ENCODE measurements at places on chromosomes 3 and 15.

DNA sequence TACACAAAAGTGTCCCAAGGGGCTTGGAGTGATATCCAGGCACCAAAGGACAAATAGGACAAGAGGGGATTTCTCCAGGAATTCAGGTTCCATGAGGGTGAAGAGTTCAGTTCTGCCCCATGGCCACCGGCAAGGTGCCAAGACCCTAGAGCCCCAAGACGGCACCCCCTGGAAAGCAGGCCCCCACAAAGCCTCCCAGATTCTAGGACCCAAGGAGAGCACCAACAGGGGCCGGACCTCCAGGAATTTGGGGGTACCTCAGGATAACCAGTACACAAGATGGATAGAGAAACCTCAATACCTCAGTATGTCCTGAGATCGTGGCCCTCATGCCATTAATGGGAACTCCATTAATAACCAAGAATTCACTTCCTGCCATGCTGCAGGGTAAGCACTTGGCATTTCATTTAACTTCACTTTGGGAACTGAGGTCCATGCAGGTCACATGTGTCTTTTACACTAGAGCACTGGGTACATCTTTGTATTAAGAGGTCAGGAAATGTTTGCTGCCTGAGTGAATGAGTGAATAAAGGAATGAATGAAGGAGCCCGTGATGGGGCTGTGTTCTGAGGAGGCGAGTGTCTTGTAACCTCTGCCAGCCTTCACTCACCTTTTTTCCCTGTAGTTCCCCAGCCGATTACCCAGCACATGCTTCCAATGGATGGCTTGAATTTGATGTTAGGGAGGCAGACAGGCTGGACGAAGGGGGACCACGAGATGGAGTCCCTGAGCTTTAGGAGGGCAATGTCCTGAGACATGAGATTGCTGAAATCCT lies 15.5 kb upstream of the PRSS50 start:
- no peak for DNase-seq

DNA sequence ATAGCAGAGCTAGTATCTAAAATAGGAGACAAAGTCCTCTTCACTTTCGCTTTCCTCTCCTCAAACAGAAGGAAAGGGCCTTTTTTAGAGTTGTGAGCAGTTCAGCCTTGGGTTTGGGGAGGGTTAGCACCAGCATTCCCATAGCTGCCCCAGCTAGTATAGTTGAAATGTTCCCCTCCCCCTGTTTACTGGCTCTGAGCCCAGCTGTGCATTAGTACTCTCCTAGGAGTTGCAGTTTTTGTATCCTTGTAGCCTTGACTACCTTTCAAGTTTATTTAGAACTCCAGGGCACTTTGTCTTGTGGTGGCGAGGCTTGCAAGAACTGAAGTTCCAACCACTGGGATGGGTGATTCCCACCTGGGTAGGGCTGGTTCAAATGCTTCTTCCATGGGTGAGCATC lies 245.1 kb upstream of the NAALADL2 start:
- DNase-seq: no peak

GRCh38 chr3:38084334-38085310 lies 45.6 kb downstream of the DLEC1 start:
- no peak for DNase-seq

DNA sequence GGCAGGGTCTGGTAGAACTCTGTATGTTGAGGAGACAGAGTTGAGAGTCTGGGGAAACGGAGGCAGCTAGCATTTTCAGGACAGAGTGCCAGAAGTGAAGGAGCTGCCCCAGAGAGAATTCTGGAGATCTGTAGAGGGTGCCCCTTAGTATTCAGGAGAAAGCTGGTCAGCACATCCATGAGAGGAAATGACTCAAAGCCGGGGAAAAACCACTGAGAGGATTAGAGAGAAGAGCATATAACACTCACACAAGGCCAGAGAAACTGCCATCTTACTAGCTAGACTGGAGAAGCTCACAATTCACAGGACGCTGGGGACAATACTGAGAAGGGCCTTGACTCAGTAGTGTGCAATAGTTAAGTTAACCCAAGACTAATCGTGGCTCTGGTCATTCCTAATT lies 75.7 kb upstream of the DPPA4 start:
- DNase-seq: no peak

GRCh38 chr3:90136456-90137191 lies 1029.2 kb downstream of the EPHA3 start:
- DNase-seq: no peak

DNA sequence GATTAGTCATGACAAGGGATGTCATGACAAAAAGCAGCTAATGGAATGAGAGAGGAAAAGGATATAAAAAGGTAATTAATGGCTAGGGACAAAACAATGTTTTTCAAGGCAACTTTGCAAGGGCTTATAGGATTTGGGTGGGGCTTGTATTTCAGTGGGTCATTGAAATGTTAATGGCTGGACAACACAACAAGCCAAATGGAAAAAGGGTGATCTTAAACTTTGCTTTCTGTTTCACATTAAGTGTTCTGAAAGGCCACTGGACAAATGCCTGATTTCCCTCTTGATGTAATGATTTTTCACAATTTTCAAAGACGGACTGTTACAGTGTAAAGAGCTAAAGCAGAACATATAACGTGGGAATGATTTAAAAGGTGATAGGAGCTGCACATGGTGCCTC lies 345.0 kb downstream of the TUSC7 start:
- no peak for DNase-seq

- no peak for DNase-seq
Observed at GRCh38 chr15:70602281-70602680, 161.1 kb downstream of the UACA start.

- DNase-seq: no peak
Observed at GRCh38 chr3:117691526-117691925, 981.9 kb downstream of the TUSC7 start.

DNA sequence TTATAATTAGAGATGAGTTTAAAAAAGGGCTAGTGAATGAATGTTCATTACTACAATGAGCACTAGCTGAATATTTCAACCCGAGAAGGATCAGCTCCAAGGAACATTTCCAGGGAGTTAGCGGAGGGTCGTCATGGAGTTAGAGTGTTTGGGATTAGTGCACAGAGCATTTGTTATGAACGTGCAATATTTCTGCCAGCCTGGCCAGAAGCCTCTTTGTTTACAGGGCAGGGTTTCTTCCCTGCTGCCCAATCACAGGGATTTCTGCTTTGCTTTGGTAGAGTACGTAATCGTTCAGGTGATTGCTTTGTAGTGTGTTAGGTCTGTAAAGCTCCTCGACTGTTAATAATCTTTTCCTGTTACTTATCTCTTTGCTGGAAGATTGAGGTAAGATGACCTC lies 5.9 kb downstream of the CGNL1 start:
- DNase-seq: no peak

DNA sequence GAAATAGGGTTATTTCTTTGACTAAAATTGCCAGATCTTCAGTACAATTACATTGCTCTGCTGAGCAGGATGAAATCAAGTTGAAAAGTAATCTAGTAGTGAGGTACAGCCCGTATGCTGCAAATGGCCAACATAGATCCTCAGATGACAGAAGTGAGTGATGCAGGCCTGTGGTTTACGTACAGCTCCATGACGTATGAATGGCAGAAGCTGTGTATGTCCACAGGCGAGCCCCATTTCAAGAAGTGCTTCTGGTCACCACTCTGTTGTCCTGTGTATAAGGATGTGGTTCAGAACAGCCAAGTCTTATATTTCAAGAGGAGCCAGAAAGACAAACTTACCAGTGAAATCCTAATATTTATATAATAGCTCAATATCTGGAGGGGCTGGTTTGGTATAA lies 9.2 kb downstream of the CD86 start:
- DNase-seq: no peak
